ENCODE measurements at places on chromosomes 2 and 18.

DNA sequence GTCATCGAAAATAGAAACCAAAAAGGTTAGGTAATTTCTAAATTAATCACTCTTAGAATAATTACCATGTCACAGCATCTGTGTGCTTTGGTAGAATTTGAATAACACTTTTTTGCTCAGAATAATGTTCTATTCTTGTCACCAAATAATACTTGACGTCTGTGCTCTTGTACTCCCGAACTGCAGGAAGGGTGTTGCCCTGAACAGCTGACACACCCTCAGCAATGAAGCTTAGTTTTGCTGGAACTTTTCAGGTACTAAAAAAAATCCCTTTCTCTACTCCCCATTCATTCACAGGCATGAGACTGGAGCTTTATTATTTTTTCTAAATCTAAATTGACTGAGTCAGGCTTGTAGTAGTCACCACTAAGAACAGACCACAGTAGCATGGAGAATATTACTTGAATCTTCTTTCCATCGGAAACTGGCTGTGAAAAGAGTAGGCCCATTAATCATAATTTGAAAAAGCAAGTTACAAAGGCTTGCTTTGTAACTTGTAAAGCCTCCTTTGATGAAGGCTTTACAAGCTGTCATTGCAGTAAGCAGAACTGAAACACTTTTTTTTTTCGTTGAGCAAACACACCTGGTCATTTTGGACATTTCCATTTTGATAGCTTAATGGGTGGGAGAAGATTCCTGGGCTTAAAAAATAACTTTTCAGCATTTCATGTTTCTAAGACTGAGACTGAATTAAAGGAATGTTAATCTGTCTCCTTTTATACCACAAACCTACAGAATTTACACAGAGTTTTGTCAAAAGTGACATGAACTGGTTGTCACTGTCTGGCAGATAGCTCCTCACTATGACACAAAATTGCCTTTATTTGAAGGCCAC lies 70.3 kb upstream of the PELI1 start:
- no peak for DNase-seq

DNA sequence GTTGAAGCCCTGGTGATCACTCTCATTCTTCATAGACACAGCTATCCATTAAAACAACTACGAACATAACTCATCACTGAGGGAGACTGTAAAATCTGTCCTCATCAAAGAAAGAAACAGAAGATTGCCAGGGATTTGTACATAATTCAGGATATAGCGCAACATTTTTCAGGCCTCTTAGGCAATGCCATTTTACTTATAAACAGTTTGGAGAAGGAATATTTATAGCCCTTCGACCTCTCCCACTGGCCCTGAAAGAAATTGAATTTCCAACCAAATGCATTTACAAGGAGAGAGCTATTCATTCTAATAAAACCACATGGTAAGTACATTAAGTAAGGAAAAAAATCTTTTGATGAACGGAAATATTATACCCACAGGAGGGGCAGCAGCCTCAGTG lies 295.0 kb downstream of the RAD51AP2 start:
- no peak for DNase-seq

DNA sequence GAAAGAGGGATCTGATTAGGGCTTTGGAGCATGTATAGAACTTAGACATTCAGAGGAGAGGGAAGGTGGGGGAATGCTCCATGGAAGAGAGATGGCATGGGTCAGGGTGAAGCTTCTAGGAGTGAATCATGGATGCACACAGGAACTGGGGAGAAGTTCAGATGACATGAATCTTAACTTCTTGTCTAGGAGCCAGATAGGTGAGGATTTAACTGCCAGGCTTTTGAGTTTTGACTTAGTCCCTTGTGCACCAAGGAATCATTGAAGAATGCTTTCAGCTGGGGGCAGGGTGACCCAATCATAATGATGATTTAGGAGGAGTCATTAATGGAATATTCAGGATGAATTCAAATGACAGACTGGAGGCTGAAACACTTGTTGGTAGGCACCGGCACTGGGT lies 48.7 kb downstream of the ACYP2 start:
- no peak for DNase-seq

DNA sequence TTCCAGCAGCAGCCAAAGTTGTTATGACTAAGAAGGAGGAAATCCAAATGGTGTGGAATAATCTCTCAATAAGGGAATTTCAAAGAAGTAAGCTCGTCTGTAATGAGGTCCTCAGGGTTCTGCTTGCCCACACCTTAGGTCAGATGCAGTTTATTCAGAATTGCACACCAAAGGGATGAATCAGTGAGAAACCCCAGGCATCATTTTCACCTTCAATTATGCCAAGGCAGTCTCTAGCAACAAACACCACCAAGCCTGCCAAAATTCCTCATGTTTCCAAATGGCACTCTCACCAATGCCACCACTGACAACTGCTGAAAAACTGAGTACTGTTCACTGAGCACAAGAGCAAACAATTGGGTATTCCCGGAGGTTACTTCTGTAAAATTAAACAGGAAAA lies 43.6 kb downstream of the KCNG3 start:
- DNase-seq, result no peak

Measured in AG08396 (cell line).